Panc1 (cell line): ENCODE measurements at places on chromosomes 13 and 19. TPM values are rescaled to one million over a fixed set of nuclear protein-coding genes. Genes with fewer than 3 reads are reported as not detected.

Gene DCLK1
- not detected for total RNA-seq

Gene EVI5L
- total RNA-seq = 6.4 TPM

Gene SLC17A7
- 1.2 TPM for total RNA-seq

Gene SHISA7
- 0.03 TPM for total RNA-seq

Gene CDX2
- 5.1 TPM for total RNA-seq

Gene DHDH
- 0.85 TPM for total RNA-seq

Gene LAIR1
- total RNA-seq = 0.05 TPM

Gene FZR1
- total RNA-seq = 48.7 TPM

Gene ZNF829
- total RNA-seq = 7.2 TPM

Gene DPF1
- 7.5 TPM for total RNA-seq

Gene ZNF730
- 0.08 TPM for total RNA-seq

Gene CADM4
- 2.7 TPM for total RNA-seq

Gene RELB
- total RNA-seq = 28.1 TPM

Gene FFAR2
- not detected for total RNA-seq

Gene DMKN
- 5.6 TPM for total RNA-seq

Gene APOE
- 780 TPM for total RNA-seq

Gene KLHL1
- not detected for total RNA-seq
